ENCODE measurements at places on chromosomes 4 and X. TPM values are rescaled to one million over a fixed set of nuclear protein-coding genes. Genes with fewer than 3 reads are reported as not detected.
A peak's percentile ranks its signal among the peaks of the same experiment; 100 is the strongest.

The CENPVL1 gene
- total RNA-seq: not detected

The PPEF2 gene
- not detected for total RNA-seq

- H3K36me3 ChIP-seq: no peaks in the 10 kb centered on the region
- H3K4me1 ChIP-seq: peaks cover 17% of the 10 kb centered on the region
- H3K27me3 ChIP-seq: no peaks in the 10 kb centered on the region
These were observed 30.0 kb upstream of the FGFR3 start for GRCh38 chr4:1763070-1763549.

- no peaks in the 10 kb centered on the region for H3K4me1 ChIP-seq
- no peak for DNase-seq
- H3K4me3 ChIP-seq: no peak overlapping the region
- no peaks in the 10 kb centered on the region for H3K36me3 ChIP-seq
These were observed 59.2 kb upstream of the TMEM47 start for GRCh38 chrX:34716302-34716701.

DNA sequence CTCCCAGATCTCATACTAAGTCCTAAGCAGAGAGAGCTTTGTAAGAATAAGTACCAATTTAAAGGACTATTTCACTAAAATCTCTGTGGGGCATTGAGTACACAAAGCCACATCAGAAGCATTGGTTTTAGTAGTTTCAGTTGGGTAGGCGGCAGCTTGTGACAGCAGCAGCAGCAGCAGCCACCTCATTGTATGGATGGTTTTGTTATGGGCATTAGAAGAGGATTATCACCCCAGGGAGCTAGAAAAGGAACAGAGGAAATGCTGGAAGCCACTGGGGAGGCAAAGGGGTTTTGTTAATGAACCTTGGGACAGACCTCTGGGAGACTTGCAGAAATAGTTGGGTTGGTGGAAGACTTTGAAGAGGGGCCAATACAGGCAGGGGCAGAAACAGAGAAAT is 93.9 kb upstream of the FRMPD3 start:
- no peaks in the 10 kb centered on the region for H3K36me3 ChIP-seq
- H3K27me3 ChIP-seq: no peaks in the 10 kb centered on the region
- H3K27ac ChIP-seq: no peak overlapping the region
- no peaks in the 10 kb centered on the region for H3K4me1 ChIP-seq
- DNase-seq: no peak

DNA sequence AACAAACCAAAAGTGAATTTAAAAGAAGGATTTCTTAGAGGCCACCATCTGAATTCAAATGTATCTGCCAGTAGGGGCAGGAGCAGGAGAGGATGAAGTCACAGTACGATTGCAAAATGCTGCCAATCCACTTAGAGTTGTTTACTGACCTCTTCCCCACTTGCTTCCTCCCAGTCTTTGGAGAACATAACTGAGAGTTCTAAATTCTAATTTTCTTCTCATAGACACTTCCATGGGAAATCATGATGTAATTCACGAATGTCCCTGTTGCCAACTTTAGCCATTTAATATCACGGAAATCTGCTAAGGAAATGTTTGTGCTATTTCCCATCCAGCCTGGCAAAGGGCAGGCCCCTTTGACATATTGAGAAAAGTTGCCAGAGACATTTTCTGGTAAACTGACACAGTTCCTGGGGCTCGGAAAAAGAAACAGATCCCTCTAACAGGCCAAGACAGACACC is 33.6 kb upstream of the NOCT start:
- no peak overlapping the region for H3K4me3 ChIP-seq
- H3K36me3 ChIP-seq: no peaks in the 10 kb centered on the region
- H3K27me3 ChIP-seq: no peaks in the 10 kb centered on the region
- no peak for DNase-seq

- H3K27ac ChIP-seq: no peak overlapping the region
- H3K27me3 ChIP-seq: peaks cover 2% of the 10 kb centered on the region
- no peaks in the 10 kb centered on the region for H3K4me1 ChIP-seq
- no peak overlapping the region for H3K4me3 ChIP-seq
- no peak for DNase-seq
- no peaks in the 10 kb centered on the region for H3K36me3 ChIP-seq
These were observed 107.6 kb downstream of the DCTD start for GRCh38 chr4:182809417-182810102.

DNA sequence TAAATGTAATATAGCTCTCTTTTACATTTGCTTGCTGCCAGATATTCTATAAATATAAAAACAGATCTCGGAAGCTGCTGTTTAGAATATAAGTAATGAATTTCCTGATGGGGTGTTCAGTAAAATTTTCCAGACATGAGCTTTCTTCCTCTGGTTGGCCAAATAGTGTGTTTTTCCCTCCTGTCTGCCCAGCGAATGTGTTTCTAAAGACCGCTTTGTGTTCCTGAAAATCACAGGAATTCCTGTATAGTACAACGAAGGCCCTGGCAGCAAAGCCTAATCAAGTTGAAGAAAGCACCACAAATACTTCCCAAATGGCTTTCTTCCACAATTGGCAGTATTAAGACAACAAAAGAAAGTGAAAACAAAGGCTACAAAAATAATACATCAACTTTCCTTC is 494.1 kb downstream of the INPP4B start:
- peak overlapping the region; percentile 47 for H3K27ac ChIP-seq
- no peak overlapping the region for H3K4me3 ChIP-seq
- no peaks in the 10 kb centered on the region for H3K36me3 ChIP-seq

DNA sequence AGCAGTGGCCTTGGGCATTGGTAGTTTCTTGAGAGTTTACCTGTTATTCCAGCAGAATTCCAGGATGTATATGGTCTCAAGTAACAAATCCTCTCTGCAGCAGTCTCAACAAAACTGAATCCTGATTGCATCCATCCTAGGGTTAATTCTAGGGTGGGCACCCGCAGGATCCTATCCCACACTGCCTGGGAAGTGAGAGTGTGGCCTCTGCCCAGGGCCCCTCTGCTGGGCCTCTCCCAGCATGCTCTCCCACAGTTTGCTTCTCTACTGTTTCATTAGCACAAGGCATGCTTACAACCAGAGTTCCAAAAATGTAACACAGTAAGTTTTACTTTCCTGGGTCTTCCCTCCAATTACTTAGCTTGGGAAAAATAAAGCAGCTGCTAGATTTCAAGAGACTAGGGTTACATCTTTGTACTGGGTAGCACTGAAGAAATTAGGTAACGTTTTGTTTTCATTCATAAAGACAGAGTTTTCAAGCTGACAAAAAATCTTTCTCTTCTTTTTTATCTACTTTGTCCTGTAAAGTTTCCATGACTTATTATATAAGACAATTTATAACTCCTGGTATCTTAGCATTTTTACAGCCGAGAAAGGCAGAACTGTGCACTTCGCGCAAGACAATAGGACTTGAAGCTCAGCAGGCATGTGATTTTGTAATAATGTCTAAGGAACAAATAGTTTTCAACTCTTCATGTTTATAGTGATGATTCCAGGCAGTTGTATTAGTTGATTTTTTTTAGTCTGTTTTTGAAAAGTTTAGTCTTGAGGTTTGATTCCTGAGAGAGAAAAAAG is 131.2 kb upstream of the PCDH18 start:
- DNase-seq: no peak
- no peaks in the 10 kb centered on the region for H3K36me3 ChIP-seq
- no peaks in the 10 kb centered on the region for H3K27me3 ChIP-seq
- no peaks in the 10 kb centered on the region for H3K4me1 ChIP-seq
- H3K4me3 ChIP-seq: no peak overlapping the region
- no peak overlapping the region for H3K27ac ChIP-seq

DNA sequence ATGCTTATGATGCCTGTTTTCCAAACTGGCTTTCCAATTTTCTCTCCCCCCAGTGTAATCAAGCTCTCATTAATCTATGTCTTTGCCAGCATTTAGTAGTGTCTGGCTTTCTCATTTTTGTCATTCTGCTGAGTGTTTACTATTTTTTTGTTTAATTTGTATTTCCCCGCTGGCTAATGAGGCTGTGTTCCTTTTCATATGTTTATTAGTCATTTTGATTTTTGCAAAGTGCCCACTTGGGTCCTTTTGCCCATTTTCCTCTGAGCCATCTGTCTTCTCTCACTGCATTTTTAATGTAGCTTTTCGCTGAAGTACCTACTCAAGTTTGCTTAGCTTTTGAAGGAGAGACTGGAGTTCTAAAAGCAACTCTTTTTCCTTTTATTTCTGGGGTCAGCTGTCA is 14.7 kb downstream of the DCK start:
- DNase-seq: no peak
- no peak overlapping the region for H3K4me3 ChIP-seq
- H3K36me3 ChIP-seq: no peaks in the 10 kb centered on the region
- no peak overlapping the region for H3K27ac ChIP-seq

- no peaks in the 10 kb centered on the region for H3K4me1 ChIP-seq
- H3K27me3 ChIP-seq: no peaks in the 10 kb centered on the region
- H3K4me3 ChIP-seq: no peak overlapping the region
- H3K27ac ChIP-seq: no peak overlapping the region
- H3K36me3 ChIP-seq: no peaks in the 10 kb centered on the region
- no peak for DNase-seq
These were observed 41.3 kb upstream of the GLRA3 start for GRCh38 chr4:174870311-174870710.

Data from upper lobe of right lung (tissue), 1 donor.